Pons (tissue), 1 donor: ENCODE measurements at places on chromosomes 11 and 22.

DNA sequence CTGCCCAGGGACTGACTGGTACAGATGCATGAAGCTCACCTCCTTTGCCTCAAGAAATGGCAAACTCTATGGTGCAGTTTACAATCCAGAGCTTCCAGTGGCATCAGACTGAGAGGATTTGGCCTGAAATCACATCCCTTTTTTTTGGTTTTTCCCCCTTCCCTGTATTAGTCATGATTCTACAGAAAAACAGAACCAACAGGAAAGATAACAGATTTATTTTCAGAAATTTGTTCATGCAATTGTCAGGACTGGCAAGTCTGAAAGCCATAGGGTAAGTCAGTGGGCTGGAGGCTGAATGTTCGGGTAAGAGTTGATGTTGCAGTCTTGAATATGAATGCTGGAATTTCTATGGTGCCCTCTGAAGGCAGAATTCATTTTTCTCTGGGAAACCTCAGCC is 12.0 kb upstream of the ZDHHC13 start:
- DNase-seq, result no peak

DNA sequence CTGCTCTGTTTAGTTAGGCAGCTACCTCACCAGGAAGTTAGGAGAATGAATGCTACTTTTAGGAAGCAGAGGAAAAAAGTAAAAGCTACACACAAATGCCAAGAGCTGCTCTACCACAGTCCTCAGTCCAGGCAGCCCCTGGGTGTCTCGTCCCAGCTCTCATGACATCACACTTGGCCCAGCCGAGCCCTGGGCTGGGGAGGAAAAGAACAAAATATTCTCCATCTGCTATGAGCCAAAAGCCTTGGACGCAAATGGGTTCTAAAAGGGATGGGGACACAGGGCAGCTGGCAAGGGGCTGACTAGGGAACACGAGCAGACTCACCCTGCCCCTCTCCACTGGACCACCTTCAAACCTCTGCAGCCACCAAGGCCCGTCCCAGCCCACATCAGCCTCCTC is 26.1 kb downstream of the TMEM184B start:
- DNase-seq, result peak; percentile 77

GRCh38 chr11:130403271-130403804 is 25.1 kb downstream of the ADAMTS8 start:
- peak; percentile 55 for DNase-seq

GRCh38 chr11:132035766-132036165 is 665.4 kb downstream of the NTM start:
- no peak for DNase-seq

DNA sequence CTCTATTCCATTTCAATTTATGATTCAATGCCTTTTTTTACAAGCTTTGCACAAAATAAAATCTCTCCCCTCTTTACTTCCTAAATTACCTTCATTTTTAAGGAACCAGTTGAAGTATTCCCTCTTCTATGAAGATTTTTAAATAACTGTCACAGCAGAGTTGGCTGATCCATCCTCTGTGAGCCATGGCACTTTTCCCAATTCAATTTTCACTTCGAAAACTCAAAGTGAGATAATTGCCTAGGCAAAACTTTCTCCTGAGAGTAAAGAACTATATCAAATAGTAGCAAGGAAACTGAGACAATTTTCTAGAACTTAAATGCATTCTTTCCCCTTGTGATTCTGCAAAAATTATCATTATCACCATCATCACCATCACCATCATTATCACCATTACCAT is 259.9 kb upstream of the ARHGAP20 start:
- DNase-seq, result no peak

GRCh38 chr11:130515829-130516553 is 67.5 kb downstream of the ADAMTS15 start:
- DNase-seq, result no peak

- no peak for DNase-seq
Observed at GRCh38 chr11:6390718-6391469, 620 bp downstream of the SMPD1 start.

GRCh38 chr11:102802341-102802740 is 4.4 kb upstream of the MMP1 start:
- DNase-seq, result no peak

DNA sequence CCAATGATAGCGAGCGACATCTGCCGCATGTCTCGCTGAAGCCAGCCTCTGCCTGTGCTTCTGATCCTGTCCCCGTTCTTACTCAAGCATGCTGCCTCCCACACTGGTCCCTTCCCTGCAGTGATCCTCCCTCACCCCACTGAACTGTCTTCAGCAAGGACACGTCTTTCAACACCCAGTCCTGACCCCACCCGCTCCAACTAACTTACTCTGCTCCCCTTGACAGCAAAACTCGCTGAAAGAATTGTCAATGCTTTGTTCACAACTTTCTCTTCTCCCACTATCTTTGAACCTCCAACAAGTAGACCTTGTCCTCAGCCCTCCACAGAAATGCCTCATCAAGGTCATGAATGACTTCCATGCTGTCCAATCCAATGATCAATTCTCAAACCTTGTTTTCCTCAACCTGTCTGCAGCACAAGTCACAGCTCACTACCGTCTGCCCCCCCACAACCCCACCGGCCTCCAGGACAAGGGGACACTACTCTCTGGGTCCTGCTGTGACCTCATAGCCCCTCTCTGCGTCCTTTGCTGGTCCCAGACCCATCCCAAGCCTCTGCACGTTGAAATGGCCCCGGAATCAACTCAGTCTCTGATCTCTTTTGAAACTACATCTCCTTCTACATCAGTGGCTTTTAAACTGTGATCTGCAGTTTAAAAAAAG is 108.0 kb downstream of the MICAL3 start:
- DNase-seq, result no peak
